NCI-H345 (cell line): ENCODE measurements at places on chromosomes 2 and 18.

DNA sequence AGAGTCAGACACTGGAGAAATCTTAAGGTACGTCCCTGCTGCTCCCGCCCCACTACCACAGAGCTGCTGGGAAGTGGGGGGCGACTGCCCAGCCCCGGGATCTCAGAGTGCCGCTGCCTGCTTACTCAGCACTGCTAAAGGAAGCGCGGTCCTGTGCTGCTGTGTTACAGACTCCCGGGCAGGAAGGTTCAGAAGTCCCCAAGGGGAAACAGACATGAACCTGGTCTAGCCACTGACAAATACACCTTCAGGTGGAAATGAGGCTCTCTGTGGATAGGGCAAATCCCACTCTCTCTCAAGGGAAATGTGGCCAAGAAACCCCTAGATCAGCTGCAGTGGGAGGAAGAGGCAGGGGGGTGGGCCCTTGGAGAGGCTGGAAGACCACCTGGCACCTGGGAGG lies 13.7 kb downstream of the MTERF4 start:
- no peak for DNase-seq

GRCh38 chr2:37870829-37871228 lies 54.3 kb upstream of the RMDN2 start:
- no peak for DNase-seq

DNA sequence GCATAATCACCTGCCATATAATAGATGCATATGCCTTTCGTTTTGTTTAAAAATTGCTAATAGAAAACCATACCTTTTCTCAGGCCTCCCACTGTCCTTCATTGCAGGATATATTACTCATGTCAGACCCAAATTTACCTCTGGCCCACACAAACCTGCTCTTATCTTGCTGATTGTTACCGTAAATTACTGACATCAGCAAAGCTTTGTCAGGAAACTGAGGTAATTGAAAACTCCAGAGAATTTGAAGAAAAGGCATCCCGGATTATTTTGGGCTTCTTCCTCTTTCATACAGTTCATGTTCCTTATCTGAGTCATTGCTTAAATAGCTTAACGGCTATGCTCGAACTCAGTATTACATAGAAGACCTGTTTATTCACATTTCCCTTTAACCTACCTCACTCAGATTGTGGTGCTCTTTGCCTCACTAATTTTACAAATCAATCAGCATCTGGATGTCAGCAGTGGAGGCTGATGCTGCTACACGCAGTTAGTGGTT lies 145.7 kb downstream of the ZEB2 start:
- no peak for DNase-seq

DNA sequence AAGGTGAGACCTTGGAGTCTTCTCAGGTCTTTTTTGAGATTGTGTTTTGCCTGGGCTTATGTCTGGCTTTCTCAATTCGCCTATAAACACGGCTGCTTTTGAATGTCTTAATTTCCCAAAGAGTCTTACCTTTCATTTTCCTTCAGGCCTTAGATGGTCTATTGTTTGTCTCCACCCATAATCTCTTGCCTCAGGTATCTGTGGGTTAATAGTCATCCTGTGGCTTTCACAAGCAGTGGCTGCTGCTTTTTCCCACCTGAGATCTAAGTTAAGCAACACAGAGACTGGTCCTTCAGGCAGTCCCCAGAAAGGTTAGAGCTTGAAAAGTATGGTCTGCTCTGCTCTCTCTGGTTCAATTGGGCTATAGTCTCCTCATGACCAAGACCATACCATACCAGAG lies 275.3 kb downstream of the INSIG2 start:
- DNase-seq: no peak

DNA sequence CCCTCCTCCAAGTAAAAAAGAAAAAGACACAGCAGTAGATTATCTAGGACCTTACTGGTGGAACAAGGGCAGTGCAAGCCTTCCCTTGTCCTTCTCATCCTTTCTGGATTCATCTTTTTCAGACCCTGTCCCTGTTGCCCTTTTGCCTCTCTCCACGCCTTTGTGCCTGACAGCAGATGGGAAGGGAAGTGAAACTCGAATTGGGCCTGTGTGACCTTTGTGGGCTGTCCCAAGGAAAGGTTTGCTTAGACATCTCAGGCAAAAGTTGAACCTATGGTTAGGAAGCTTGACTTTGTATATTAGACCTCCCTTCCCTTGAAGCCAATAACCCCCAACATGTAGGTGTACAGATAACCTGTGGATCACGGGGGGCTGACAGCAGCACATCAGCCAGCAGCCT lies 185.3 kb downstream of the PRKCE start:
- no peak for DNase-seq
